Activated T-cell treated with anti-CD3 and anti-CD28 coated beads for 4 hours (primary cell): ENCODE measurements at places on chromosomes 11 and 22.
A peak's percentile ranks its signal among the peaks of the same experiment; 100 is the strongest.

DNA sequence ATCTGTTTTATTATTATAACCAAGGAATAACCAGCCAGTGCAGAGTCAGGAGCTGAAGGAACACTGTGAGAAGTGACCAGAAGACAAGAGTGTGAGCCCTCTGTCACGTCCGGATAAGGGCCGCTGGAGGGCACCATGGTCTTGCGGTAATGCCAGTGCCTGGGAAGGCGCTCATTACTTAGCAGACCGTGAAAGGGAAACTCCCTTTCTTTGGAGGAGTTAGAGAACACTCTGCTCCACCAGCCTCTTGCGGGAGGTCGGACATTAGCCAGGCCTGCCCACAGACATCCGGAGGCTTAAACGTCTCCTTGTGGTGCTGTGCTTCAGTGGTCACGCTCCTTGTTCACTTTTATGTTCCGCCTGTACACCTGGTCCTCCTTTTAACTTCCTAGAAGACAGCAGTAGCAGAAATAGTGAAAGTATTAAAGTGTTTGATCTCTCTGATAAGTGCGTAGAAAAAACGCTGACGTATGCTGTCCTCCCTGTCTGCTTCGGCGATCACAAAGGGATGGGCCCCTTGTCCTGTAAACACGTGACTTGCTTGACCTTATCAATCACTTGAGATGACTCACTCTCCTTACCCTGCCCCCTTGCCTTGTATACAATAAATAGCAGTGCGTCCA is 120.6 kb upstream of the LMO1 start:
- no peak for DNase-seq

DNA sequence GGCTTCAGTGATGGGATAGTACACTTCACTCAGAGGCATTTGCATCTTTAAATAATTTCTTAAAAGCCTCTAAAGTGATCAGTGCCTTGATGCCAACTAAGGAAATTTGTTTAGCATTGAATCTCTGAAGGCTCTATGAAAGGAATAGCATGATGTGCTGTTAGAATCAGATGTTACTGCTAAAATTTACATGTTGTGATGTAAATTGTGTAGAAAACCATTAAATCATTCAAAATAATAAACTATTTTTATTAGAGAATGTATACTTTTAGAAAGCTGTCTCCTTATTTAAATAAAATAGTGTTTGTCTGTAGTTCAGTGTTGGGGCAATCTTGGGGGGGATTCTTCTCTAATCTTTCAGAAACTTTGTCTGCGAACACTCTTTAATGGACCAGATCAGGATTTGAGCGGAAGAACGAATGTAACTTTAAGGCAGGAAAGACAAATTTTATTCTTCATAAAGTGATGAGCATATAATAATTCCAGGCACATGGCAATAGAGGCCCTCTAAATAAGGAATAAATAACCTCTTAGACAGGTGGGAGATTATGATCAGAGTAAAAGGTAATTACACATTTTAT is 4.6 kb downstream of the MALAT1 start:
- DNase-seq = no peak

DNA sequence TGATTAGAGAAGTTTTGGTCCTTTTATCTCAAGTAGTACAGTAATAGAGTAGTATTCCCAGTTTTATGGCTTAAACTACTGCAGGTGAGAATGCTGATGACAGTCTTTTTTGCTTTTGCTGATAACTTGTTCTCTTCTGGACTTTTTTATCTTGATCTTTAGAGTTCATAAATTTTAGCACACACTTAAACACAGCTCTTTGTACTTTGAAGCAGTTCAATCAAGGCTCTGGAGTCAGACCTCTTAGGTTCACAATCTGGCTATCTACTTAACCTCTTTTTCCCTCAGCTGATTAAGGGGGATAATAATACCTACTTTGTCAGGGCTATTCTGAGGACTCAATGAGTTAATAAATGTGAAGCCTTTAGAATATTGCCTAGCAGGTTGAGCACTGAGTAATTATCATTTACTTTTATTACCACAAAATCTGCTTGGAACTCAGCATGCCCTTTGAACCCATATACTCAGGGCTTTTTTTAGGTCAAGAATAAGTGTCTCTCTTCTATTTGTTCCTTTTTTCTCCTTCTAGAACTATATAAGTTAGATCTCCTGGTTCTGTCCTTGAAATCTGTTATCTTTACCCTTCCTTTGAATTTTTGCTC is 51.9 kb downstream of the CSTF3 start:
- no peak for DNase-seq

- DNase-seq = no peak
These were observed 57.5 kb upstream of the LMO2 start for GRCh38 chr11:33949252-33949913.

DNA sequence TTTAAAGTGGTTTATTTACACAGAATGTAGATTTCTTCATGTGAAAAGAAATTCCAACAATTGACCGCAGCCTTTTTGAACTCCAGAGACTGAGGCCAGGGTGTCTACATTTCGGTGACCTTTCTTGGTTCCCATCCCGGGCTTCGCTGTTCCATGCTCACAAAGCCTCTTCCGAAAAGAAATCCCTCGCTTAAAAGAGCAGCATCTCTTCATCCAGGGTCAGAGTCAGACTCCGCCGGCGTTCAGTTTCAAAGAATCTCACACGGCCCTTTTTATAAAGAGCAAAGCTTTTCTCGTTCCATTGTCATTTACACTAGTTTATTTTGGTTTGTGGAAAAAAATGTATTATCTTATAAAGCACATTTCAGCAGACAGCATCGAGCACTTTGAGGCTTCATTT is 530.6 kb upstream of the B3GAT1 start:
- no peak for DNase-seq

DNA sequence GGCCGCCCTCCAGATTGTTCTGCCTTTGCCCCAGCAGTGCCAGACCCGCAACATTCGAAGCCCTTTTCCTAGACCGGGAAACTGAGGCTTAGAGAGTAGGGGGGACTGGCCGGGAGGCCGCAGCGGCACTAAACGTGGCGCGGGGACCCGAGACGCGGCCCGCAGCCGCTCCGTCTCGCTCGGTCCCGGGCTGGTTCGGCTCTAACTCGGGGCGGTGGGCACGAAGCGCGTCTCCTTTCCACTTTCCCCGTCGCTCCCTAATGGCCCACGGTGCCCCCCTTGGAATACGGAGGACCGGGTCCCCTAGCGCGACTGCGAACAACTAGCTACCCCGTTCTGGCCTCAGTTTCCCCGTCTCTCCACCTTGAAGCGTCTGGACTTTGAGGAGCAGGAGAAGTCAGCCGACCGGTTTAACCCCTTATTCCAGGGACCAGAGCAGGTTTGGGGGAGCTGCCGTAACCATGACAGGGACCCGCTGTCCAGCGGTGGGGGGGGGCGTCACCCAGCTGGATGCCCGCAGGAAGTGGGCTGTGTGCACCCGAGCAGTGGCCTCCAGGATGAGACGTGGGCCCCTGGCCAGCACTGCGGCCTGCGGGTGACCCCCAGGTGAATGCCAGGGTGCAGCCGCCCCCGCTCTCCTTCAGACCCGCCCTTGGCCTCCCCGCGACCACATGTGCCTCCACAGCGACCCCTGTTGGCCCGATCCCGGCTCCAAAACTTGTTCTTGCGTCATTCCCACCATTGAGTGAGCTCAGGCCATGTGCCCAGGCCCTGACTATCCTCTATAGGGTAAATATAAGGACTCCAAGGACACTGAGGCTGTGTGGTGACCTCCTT is 1.1 kb downstream of the CDC42EP1 start:
- DNase-seq = peak; percentile 80

DNA sequence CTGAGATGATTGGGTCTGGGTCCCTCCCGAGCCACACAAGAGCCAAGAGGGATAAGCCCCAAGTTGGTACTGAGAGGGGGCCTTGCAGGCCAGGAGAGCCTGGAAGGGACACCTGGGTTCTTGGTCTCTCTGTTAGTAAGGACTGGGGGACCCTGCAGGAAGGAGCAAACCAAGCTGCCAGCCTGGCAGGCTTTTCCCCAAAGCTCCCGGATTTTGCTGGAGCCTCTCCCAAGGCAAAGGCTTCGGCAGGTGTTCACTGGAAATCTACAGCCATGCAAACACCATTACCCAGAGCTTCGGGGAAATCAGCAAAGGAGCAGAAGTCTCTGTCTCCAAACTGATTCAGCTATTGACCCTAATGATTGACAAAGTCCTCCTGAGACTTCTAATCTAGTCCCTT is 527.9 kb downstream of the BUD13 start:
- DNase-seq = no peak

- no peak for DNase-seq
These were observed 138.5 kb downstream of the ARHGAP42 start for GRCh38 chr11:100825626-100826025.

DNA sequence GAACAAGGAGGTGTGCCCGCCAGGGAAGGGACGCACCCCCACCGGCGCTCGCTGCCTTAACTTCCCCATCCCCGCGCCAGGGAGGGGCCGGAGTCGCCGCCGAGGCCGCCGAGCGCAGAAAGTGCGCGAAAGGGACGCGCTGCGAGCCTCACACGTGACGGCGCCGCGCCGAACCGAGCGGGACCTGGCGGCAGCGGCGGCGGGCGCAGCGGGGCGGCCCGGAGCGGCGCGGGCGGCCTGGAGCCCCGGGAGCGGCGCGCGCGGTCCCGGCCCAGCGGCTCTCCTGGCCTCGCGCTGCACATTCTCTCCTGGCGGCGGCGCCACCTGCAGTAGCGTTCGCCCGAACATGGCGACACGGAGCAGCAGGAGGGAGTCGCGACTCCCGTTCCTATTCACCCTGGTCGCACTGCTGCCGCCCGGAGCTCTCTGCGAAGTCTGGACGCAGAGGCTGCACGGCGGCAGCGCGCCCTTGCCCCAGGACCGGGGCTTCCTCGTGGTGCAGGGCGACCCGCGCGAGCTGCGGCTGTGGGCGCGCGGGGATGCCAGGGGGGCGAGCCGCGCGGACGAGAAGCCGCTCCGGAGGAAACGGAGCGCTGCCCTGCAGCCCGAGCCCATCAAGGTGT is at the start of gene SORL1:
TSS of gene SORL1 (plus strand) at position 329 of the 623 bp plus-strand sequence. CDS start at position 347, 18 bp downstream.
- peak; percentile 53 for DNase-seq

- no peak for DNase-seq
These were observed 15.7 kb downstream of the ZNF214 start for GRCh38 chr11:7004482-7004881.

DNA sequence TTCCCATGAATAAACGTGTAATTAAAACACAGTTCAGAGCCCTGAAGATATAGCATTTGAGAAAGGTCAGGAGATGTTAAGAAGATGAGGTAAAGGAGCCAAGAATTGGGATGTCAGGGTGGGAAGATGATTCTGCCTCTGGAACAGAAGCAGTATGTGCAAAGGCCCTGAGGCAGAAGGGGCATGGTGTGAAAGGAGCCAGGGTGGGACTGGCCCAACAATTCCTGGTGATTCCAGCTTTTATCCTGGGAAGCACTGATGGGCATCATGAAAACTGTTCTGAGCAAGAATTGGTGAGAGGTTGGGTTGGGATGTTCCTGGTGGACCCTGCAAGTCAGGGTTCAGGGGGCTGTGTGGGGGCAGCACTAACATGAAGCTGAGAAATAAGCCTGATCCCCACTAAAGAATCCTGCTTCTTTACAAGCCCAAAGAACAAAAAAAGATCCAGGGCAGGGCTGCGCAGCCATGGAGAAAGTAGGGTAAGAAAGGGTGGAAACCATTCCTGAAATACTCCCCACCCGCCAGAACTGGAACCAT is 2.5 kb upstream of the FXYD6 start:
- DNase-seq = no peak

GRCh38 chr22:44542561-44543222 is 44.7 kb upstream of the RTL6 start:
- no peak for DNase-seq

DNA sequence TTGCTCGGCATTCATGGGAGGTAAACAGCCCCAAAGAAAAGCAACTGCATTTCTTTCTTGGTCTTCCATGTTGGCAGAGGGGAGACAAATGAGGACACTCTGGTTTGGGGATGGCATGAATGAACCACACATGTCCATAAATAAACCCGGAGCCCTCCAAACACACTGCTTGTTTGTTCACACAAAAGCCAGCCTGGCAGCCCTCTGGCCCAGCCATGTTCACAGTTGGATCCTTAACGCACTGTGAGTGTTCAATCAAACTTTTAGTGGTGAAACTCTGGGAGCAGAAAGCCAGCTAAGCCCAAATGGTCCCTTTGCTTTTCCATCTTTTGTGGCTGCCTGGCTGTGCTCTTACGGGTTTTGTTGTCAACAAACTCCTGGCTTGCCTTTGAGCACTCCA is 336.8 kb downstream of the CADM1 start:
- DNase-seq = no peak

GRCh38 chr11:35126879-35127581 is 11.9 kb upstream of the CD44 start:
- no peak for DNase-seq

GRCh38 chr11:57432714-57433163 is 5.8 kb upstream of the SLC43A3 start:
- no peak for DNase-seq

GRCh38 chr11:119144825-119145486 is 3.9 kb upstream of the ABCG4 start:
- DNase-seq = no peak
